Ascending aorta (tissue), 2 donors: ENCODE measurements at places on chromosomes 2 and 18.
A peak's percentile ranks its signal among the peaks of the same experiment; 100 is the strongest.

GRCh38 chr18:7980656-7981055, 413.5 kb downstream of the PTPRM start:
- DNase-seq = no peak

DNA sequence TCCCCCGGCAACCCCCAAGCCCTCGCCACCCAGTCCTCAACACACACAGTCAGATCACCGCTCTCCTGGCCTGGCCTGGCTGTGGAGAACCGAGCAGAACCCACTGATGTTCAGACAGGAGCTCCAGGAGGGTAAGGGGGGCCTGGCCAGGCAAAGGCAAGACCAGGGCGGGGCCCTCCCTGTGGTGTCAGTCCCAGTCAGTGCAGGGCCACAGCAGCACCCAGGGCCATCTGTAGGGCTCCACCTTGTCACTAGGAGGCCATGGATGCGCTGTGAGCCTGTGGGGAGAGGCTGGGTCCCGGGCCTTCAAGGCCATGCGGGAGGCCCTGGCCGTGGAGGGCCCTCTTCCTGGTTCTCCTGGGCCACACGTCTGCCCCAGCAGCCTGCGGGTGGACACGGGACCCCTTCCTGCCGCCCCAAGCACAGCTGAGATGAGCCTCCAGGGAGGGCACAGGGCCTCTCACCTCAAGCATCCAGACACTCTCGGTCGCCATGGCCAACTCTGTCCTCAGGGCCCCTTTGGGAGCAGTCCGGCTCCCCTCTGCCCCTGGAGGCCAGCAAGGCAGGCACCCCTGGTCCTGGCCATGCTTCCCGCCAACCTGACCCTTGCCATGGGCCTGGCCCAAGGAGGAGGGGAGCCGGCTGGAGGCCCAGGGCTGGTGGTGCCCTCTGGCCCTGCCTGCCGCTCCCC, 2.0 kb downstream of the ANO7 start:
- DNase-seq = no peak

DNA sequence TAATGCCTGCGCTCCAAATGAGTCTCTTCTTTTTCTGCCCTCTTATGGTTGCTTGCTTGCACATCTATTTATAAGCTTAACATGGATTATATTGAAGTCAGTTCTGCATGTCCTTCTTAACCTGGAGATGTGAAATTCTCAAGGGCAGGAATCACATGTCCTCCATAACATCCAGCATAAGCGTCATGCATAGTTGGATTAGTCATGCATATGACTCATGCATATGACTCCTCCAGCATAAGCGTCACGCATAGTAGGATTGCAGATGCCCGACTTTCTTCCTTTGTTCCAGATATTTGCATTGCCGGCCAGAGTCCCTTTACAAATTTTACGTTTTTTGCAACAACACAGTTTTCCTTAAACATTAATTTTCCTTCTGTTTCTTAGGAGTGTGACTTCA, 308.6 kb downstream of the TGIF1 start:
- DNase-seq = no peak

DNA sequence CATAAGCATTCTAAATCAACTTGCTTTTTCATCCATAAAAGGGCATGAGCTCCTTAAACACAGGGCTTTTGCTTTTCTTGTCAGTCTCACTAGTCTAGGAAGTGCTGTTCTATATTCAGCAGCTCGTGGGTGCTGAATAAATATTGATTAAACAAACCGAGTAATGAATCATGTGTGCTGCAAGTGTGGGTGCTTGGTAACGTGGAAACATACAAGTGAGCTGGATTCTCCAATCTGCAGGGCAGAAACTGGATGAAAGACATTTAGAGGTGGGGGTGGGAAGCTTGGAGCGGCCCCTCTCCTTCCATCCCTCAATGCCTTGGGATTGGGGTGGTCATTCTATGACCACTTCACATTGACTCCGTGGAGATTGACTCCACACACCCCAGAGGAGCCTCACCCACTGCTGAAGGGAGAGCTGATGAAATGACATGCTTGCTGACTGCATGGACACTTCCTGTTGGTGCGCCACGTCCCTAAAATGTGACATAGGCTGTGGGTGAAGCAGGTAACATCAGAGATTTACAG, 114.6 kb downstream of the DOCK10 start:
- DNase-seq = peak; percentile 81

DNA sequence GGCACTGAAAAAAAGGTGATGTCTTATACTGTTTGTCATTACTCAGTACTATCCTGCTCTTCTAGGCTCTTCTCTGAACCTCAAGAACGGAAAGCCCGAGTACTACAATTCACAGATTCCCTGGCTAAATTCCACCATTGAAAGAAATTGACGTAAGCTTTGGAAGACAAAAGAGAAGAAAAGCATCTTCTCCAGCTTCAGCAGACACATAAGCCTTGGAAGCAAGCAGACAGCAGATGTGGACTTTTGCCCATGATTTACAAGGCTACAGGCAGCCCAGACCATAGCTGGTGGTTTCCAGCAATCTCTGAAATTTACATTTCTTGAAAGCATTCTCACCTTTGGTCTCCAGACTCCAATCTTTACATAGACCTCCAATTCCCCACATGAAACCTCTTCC, 289.0 kb downstream of the C1D start:
- DNase-seq = no peak

GRCh38 chr2:61634512-61634911, 96.4 kb upstream of the XPO1 start:
- DNase-seq = no peak

DNA sequence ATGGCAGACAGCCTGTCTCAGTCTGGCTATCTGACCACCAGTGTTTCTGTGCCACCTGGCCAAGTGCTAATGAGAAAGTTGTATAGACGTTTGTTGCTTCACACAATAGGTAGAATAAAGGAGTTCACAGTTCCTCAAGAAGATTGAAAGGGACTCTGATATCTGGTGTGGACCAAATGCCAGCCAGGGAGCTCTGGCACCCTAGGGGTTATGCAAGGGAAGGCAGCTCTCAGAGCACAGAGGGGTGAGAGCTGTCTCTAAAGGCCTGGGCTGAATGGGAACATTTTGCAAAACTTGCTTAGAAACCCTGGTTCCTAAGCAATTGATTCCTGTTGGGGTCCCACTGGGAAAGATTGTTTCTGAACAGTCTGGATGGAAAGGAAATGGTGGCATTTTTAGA, 553.8 kb downstream of the EPHA4 start:
- DNase-seq = no peak

DNA sequence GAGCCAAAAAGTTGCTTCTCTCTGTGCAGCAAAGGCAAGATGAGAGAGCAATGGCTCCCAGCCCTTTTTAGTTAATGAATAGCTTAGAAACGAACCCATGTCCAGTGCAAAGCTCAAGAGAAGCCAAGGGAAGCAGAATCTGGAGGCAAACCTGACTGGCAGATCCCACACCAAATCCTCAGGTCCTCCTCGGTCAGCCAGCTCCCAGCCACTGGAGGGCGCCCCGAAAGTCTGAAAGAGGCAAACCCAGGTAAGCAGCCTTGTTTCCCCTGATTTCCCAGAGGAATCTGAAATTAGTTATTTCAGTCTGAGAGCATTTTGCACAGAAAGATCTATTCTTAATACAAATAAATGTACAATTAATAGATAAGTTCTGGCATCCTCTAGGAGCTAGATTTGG, 71.3 kb upstream of the PID1 start:
- no peak for DNase-seq

- no peak for DNase-seq
These were observed 215.1 kb downstream of the ZNF385B start for GRCh38 chr2:179646173-179646769.

DNA sequence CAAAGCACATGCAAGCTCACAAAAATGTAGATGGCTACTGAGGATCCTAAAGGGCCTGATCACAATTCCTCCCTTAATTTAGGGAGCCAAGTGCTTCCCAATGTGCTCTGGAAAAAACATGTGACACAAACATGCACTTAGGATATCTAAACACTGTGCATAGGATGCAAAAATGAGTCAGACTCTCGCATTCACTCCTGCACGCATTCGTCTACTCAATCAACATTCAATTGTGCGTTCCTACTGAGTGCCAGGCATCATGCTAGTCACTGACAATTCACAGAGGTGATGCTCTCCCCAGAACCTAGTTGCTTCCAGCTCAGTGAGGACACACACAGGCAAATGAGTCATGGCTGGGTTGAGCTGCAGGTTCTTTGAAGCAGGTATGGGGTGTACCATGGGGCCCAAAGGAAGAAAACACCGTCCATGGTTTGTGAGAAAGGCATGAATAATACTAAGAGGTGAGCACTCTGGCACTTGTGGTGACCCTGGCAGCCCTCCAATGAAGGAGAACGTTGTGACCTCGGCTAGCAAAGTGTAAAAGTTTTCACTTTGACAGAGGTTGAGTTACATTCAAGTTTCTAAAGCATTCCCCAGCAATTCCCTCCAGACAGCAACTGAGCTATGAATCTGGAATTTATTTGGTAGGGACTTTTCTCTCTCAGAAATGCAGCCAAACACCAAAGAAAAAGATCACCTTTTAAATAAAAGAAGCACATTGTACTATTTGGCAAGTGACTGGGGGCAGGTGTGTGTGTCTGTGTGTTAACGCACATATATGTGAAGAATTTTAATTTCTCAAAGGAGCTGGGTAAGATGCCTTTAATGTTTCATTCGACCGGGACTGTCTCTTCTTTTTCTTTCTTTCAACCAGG, 173.3 kb downstream of the ALPK2 start:
- DNase-seq = no peak

- no peak for DNase-seq
These were observed 35.0 kb downstream of the NEURL3 start for GRCh38 chr2:96470109-96470508.

GRCh38 chr2:219408631-219409030, 9.5 kb upstream of the DES start:
- no peak for DNase-seq

- DNase-seq = no peak
These were observed 31.5 kb downstream of the LBH start for GRCh38 chr2:30262716-30263309.
